Activated naive CD4-positive, alpha-beta T cell treated with anti-CD3 and anti-CD28 coated beads, Interleukin-2, amount 50 U/mL, for 16 hours (primary cell): ENCODE measurements at places on chromosomes 1 and 21.

DNA sequence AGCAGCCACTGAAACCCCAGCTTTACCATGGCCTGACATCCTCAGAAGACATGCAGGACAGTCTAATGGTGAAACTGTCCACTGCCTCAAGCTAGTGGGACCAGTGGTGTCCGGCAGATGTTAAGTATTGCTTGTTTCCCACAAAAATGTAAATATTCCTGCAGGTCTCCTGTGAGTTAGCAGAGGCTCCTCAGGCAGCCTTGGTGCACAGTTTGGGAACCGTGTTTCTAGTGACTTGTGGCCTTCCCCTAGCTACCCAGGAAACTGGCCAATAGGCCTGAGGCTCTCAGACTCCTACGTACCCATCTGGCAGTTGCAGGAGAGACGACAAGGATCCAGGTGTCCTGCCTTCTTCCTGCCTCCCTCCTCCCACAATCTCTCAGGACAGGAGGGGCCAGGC, 142.4 kb downstream of the CAMTA1 start:
- DNase-seq, result no peak

- no peak for DNase-seq
Observed at GRCh38 chr1:114192328-114192727, 38.7 kb upstream of the SYT6 start.

- DNase-seq, result no peak
Observed at GRCh38 chr1:81409262-81409661, 391.5 kb upstream of the ADGRL2 start.

DNA sequence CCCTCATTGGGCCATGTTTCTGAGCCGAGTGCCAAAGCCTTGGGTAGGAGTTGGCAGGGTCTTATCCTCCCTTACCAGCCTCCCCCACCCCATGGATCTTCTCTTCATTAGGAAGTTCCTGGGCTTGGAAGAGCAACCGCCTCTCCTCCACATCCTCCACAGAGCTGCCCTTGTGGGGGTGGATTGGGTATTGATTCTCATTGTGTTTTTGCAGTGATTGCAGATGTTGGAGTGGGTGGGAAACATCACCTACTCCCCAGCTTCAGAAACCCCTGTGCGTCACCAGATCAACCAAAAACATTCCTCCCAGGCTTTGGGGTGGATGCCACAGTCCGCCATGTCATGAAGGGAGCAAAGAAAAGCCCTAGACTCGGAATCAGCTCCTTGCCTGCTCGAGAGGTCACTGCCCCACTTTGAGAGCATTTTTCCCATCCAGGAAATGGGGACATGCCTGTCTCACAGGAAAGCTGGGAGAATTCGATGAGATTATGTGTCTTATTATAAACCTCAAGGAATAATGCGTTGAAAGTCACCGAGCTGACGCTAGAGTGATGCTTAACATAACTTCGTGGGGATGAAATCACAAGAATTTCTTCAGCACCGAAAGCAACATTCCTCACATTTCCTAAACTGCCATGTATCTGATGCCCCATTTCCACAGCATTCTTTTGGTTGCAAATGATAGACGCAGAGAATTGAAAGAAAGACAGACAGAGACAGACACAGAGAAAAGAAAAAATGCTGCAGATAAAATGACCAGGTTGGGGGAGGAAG, 44.7 kb upstream of the ZBTB40 start:
- DNase-seq, result no peak

DNA sequence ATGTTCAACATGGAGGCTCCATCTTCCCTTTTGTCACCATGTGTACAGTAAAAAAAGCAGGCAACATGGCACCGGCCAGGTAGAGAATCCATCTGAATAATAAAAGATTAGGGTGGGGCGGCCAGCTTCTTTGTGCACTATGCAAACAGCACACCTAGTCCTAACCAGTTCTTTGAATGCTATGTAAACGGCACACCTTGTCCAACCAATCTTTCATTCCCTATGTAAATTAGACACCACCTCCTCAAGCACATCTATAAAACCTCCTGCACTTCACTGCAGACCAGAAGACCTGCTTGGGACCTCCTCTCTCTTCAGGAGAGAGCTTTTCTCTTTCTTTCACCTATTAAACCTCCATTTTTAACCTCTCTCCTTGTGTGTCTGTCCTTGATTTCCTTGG, 28.2 kb downstream of the TFB2M start:
- no peak for DNase-seq
